ENCODE measurements at places on chromosomes 13 and 19.

- DNase-seq, result no peak
Observed at GRCh38 chr19:17737690-17738153, 13.6 kb upstream of the FCHO1 start.

DNA sequence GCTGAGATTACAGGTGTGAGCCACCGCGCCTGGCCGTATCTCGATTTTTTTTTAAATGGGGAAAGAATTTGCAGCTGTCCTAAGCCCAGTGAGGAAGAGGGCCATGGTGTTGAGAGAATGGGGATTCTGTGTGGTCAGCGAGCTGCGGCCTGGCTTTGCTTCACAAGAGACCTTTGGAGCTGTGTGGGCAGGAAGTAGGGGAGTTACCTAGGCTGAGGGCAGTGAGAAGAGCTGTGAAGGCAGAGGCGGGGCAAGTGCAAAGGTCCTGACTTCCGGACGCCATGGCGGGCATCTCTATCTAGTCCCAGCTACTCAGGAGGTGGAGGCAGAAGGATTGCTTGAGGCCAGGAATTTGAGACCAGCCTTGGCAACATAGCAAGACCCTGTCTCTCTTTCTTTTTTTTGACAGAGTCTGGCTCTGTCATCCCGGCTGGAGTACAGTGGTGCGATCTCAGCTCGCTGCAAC, 4.9 kb downstream of the AP2A1 start:
- DNase-seq, result no peak

GRCh38 chr13:61536433-61536832, 120.8 kb upstream of the PCDH20 start:
- no peak for DNase-seq

GRCh38 chr13:30734439-30734838, 904 bp upstream of the ALOX5AP start:
- DNase-seq, result peak; percentile 23

DNA sequence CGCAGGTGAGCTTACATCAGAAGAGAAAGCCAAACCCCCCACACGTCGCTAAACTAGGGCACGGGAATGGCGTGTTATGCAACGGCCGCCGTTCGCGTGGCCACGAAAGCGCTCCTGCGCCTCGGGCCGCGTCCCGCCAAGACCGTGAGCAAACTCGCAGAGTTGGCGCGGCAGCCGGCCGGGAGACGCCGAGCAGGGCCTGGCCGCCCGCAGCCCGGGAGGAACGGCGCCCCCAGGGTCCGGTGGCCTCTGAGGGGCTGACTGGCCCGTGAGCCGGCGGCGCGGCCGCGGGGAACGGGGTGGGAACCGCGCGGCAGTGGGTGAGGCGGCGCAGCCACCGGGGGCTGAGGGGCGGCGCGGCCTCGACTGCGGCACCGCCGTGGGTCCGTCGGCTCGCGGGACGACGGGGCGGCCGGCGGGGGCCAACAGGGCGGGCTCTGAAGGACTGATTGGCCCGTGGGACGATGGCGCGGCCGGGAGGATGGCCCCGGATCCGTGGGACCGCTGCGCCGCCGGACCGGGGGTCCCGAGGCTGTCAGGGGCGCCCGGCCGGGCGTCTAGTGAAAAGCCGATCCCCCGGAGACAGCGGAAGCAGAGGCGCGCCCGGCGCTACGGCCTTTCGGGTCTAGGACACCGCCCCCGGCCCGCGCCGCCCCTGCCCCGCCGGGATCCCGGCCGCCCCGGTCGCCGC, 903 bp downstream of the LATS2 start:
- DNase-seq, result no peak

DNA sequence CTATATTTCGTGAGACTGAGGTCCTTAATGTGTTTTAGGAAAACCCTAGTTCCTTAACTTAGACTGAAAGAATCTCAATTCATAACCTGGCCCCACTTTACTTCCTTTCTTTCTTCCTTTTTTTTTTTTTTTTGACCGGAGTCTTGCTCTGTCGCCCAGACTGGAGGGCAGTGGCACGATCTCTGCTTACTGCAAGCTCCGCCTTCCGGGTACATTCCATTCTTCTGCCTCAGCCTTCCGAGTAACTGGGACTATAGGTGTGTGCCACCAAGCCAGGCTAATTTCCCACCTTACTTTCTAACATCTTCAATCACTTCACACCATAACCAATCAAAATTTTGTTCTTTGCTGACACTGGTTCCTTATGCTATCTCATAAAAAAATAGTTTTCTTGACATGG, 2097.0 kb downstream of the PCDH9 start:
- no peak for DNase-seq

- no peak for DNase-seq
Observed at GRCh38 chr19:8340341-8341096, 2.5 kb downstream of the KANK3 start.

DNA sequence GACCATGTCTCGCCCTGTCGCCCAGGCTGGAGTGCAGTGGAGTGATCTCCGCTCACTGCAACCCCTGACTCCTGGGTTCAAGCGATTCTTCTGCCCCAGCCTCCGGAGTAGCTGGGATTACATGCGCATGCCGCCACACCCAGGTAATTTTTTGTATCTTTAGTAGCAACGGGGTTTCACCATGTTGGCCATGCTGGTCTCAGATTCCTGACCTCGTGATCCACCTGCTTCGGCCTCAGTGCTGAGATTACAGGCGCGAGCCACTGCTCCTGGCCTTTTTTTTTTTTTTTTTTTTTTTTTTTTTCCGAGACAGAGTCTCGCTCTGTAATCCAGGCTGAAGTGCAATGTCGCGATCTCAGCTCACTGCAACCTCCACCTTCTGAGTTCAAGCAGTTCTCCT, 4.9 kb upstream of the KEAP1 start:
- DNase-seq, result no peak

- DNase-seq, result no peak
Observed at GRCh38 chr13:109095126-109095525, 465.7 kb downstream of the MYO16 start.

Measured in AG04450 (cell line).